ENCODE measurements at places on chromosomes 5 and 9.

GRCh38 chr5:53090229-53090628 is 19.3 kb downstream of the MOCS2 start:
- DNase-seq, result no peak

- peak; percentile 30 for DNase-seq
Measured at GRCh38 chr9:117546894-117547678, 132.2 kb upstream of the ASTN2 start.

DNA sequence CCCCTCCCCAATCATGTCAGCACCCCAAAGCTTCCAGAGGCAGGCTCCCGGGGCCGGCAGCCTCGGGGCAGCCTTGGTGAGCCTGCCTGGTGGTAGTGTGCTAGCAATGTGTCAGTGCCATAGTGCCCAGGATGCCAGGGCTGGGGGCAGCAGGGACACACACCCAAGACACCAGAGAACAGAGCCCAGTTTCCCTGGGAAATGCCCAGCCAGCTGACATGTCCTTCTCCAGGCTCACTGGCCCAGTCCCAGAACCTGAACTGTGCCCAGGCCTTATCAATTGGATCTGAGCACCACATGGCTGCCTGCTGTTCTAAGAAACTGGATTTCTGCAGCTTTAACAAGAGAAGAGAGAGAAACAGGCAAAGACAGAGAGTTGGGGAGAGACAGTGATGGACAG is 74.9 kb upstream of the LRRTM2 start:
- no peak for DNase-seq

- no peak for DNase-seq
Measured at GRCh38 chr9:121354141-121354540, 15.9 kb downstream of the STOM start.

DNA sequence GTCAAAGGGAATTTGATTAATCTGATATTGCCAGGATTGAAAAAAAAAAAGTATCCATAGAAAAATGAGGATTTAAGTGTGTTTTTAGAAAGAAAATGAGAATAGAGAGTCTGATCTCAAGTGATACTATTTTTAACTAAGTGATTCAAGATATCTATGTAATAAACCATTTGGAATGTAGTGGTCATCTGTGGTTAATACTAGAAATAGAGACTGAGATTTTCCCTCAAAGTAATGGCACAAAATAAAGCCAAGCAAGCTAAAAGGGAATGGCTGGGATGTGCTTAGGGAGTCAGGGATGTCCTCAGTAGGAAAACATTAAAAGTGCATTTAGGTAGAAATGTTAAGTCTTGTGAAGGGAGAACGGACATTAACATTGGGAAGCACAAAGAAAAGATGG is 90.6 kb downstream of the FBXO4 start:
- DNase-seq, result no peak

GRCh38 chr5:157502143-157502647 is 42.2 kb downstream of the NIPAL4 start:
- no peak for DNase-seq

DNA sequence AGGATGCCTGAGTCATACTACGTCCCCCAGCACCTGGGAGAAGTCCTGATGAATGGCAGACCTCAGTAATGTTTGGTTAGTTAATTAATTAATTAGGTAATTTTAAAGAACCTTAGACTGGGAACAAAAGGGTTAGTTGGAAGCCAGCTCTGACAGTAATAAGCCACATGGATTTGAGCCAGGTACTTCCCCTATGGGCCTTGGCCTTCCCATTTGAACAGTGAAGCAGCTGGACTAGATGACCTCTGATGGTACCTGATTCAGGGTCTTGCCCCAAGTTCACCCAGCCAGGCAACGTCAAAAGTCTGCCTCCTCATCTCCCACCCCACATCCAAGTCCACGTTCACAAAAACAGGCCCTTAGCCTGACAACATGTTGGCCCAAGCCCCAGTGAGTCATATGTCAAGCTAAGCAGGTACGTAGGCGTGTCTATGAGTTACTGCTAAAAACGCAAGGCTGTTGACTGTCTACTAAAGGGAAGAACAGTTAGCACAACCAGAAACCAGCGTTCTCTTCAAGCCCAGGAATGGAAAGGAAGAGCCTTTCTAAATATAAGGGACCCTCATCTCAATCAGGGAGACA is 303.2 kb downstream of the ACTL7B start:
- peak; percentile 36 for DNase-seq

GRCh38 chr9:136585531-136586120 is 39.8 kb upstream of the NOTCH1 start:
- DNase-seq, result no peak

- DNase-seq, result peak; percentile 75
Measured at GRCh38 chr9:128927731-128928411, 7.1 kb downstream of the PHYHD1 start.

DNA sequence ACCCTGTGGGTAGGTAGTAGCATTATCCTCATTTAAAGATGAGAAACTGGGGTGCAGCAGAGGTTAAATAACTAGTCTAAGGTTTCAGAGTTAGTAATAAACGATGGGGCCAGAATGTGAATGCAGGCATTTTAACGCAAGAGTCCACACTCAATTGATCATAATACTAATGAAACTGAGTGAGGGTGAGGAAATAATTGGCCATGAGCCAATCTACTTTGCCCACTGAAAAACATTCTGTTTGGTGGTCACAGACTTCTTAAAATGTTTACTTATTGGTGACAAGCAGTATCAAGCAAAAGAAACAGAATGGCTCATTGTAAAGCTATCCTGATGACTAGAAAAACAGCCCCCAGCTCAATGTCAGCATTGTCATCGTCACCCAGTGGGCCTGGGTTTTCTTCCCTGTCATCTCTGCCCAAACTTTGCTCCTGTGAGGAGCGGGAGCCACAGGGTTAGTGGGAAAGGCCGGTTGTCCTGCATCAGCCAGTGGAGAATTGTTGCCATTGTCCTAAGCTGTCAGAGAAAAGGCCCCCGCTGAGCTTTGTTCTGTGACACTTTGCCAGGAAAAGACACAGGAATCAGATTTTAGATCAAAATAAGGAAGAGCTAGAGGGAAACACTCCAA is 77.3 kb upstream of the MAN2A1 start:
- DNase-seq, result no peak

GRCh38 chr9:86072394-86072877 is 26.9 kb downstream of the GOLM1 start:
- DNase-seq, result no peak

DNA sequence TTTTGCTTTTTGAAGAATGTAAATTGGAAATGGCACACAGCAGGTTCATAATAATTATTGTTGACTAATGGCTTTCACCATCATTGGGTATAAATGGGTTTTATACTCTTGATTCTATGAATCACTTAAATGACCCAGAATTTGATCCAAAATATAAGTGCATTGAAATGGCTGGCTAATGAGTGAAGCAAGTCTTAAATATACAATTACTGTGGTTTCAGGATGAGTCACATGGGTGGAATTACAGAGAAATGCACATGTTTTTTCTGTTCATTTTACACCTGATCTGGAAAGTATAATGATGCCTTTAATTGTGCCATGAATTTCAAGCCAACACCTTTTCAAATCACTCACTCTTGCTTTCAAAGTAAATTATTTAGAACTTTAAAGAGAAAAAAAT is 380.8 kb upstream of the CD180 start:
- DNase-seq, result no peak

DNA sequence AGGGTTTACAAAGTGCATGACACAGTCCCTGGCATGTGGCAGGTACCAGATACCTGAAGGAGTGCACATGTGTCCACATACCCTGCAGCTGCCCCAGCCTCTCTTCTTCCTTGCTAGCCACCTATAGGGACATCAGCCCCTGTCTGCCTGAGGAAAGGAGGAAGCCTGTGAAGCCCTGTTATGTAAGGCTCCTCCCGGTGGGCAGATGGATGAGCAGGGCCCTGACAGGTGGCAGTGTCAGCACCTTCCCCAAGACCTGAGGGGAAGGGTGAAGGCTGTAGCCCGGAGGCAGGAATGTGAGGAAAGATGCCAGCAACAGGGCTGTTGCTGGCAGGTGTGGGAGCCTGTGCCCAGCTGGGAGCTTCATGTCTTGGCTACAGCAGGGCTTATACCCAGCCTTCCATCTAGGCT is 21.7 kb downstream of the TCF7 start:
- DNase-seq, result no peak

- DNase-seq, result no peak
Measured at GRCh38 chr5:13382232-13382631, 562.3 kb downstream of the DNAH5 start.
